ENCODE measurements at places on chromosomes 12 and 14.
A peak's percentile ranks its signal among the peaks of the same experiment; 100 is the strongest.

GRCh38 chr12:65490250-65490649, 211.8 kb downstream of the MSRB3 start:
- no peak for DNase-seq

- DNase-seq = no peak
These were observed 108.6 kb upstream of the VRK1 start for GRCh38 chr14:96688629-96689028.

GRCh38 chr14:33052943-33053342, 114.3 kb downstream of the NPAS3 start:
- no peak for DNase-seq

DNA sequence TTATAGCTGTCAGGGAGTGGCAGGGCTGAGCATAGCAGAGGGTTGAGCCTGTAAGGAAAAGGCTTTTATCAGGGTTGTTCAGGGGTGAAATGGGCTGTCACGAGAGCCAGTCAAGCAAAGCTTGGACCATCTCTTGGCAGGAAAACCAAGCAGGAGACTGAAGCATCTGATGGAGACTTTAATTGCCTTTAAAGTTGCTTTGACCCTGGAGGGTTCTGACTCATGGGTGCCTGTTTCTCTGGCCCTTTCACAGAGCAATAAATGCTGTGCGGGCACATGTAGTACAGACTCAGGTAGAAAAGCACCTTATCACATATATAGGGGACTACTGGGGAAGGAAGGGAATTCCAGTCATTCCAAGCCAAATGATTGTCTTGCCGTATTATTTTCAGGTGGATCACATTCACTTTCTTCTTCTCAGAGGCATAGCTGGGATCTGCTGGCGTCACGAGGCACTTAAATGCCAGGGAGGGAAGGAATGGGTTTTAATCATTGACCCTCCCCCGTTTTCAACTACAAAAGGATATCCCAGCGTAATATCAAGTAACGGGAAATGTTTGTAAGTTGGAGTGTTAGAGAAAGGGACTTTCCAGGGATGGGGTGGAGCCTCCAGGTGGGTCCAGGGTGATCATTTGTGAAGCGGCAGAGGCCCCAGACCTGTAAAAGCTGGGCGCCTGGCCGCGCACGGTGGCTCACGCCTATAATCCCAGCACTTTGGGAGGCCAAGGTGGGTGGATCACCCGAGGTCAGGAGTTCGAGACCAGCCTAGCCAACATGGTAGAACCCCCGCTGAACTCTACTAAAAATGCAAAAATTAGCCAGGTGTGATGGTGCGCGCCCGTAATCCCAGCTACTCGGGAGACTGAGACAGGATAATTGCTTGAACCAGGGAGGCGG, 34.9 kb downstream of the PLEKHD1 start:
- DNase-seq = no peak

- DNase-seq = no peak
These were observed 117.6 kb downstream of the SLC25A47 start for GRCh38 chr14:100440758-100441203.

DNA sequence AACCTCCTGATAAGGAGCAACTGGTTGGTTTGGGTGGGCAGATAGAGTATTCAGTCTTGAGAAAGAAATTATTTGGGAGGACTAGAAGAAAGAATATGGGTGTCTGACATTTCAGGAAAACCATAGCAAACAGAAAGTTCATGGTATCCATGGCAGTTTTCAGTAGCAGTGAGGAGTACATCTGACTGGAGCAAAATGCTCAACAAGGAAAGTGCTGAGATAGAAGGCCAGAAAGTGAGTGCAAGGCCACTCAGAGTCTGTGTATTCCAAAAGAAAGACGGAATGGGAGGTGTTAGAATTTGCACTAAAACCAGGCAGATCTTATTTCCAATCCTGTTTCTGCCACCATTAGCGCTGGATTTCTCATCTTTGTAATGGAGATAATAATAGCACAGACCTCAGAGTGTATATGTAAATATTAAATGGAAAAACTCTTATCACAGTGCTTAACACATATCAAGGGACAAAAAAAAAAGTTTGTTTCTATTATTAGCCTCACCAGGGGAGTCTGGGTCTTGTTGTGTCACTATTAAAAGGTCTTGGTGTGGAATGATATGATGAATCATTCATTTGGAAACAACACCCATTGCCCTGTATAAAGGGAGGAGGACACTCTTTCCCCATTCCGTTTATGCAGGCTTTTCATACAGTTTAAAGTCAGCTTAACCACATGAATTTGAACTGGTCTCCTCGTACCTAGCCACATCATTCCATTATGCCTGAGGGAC, 349.8 kb downstream of the IPO8 start:
- DNase-seq = no peak

DNA sequence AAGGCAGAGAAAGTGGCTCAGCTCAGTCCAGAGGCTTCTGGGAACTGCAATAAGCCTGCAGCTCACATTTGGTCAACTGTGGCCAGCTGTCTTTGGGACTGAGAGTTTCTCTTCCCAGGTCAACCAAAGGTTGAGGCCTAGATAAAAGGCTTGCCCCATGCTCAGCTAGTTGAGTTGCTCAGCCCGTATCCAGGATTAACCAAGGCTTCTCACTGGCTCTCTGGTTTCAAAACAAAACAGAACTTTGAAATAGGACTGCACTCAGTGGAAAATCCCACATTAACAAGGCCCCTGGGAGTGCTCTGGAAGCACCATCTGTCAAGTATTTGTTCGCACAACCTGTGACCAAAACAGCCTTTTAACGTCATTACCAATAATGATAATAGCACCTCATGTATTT, 40.3 kb upstream of the NUAK1 start:
- DNase-seq = no peak

GRCh38 chr12:41512497-41512896, 324.4 kb downstream of the PDZRN4 start:
- DNase-seq = no peak

GRCh38 chr14:52377940-52378339, 63.8 kb downstream of the PTGER2 start:
- DNase-seq = no peak

- no peak for DNase-seq
These were observed 185.1 kb downstream of the GRIP1 start for GRCh38 chr12:66493819-66494218.

DNA sequence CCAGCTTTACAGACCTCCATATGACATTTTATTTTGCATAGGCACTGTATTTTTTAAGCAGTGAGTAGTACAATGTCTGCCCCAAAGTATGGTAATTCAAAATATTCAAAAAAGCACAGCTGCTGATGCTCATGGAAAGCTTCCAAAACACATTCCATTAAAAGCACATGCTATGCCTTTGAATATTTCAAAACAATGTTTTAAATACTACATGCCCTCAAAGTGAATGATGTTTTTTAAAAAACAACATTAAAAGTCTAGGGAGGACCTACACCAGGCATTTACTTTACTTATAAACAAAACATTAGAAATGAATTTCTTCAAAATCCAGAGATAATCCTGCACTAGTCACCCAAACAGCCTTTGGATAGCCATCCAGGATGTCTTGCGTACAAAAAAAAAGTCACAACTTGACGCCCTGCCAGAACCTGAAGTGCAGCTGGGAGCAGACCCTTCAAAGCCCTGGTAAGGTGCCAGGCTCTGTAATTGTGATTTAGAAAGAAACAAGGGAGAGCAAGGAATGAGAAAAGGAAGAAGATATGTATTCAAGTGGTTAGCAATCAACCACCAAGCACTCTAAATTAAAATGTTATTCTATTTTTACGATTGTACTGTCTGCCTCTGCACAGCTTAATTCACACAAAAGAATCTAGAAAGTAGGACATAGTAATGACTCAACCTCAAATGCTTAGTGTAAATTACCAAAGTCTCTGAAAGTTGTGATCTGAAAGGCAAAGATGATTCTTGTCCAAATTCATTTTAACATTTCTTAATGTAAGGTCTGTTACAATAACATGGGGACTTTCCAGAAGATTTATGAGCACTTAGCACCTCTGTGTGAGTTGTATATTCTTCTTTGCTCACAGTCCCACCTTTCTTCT, 31.9 kb downstream of the CEP83 start:
- peak; percentile 10 for DNase-seq

DNA sequence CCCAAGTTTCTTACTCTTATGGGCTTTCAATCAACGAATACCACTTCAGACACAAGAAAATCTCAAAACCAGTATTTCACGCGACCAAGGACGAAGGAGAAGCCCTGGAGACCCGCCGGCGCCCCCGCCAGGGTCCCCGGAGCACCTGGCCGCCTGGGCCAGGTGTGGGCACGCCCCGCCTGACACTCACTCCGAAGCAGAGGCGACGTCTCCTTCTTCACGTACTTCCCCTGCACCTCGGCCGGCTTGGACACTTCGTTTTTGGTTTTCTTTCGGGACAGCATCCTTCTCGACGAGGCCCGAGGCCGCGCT, 466 bp downstream of the SAV1 start:
- no peak for DNase-seq

- no peak for DNase-seq
These were observed 20.2 kb upstream of the SERPINA1 start for GRCh38 chr14:94408546-94409095.

- no peak for DNase-seq
These were observed 27.7 kb downstream of the HRK start for GRCh38 chr12:116853507-116853906.

- no peak for DNase-seq
These were observed 2.0 kb downstream of the ZBTB25 start for GRCh38 chr14:64501411-64502171.

GRCh38 chr12:25332143-25332542, 81.4 kb upstream of the KRAS start:
- DNase-seq = no peak

DNA sequence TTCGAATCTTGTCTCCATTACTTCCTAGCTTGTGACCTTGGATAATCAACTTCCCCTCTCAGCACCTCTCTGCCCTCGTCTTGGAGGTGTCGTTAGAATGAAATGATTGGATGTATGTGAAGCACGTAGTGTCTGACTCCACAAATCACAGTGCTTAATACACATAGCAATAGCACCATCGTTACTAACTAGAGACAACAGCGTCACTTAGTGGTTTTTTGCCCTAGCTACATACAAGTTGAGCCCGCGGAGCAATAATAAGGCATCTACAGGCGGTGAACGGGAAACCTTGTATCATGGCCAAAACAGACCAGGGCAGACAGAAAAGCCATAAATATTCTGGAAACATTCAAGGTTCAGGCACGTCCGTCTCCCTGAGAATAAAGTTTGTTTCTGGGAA, 154.9 kb downstream of the ASCL4 start:
- DNase-seq = peak; percentile 26

- no peak for DNase-seq
These were observed 12.6 kb downstream of the SNAPC1 start for GRCh38 chr14:61774861-61775260.

GRCh38 chr12:29145372-29146170, 3.5 kb upstream of the FAR2 start:
- DNase-seq = no peak

GRCh38 chr12:97968641-97969197, 506.1 kb downstream of the RMST start:
- no peak for DNase-seq

DNA sequence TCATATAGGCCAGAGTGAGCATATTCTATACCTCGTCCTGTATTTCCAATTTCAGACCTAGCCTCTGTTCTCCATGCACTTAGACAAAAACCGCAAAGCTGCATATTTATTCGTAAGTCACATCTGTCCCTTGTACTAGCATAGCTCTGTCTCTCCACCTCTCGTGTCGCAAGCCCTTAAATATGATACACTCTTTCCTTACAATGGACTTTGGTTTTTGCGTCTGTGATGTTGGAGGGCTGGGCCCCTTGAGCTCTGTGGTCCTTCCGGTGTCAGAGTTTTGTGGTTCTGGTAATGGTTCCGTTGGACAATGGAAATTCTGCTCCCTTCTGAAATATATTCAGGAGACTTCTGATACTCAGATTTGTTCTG, 11.3 kb downstream of the PRKCH start:
- DNase-seq = no peak

DNA sequence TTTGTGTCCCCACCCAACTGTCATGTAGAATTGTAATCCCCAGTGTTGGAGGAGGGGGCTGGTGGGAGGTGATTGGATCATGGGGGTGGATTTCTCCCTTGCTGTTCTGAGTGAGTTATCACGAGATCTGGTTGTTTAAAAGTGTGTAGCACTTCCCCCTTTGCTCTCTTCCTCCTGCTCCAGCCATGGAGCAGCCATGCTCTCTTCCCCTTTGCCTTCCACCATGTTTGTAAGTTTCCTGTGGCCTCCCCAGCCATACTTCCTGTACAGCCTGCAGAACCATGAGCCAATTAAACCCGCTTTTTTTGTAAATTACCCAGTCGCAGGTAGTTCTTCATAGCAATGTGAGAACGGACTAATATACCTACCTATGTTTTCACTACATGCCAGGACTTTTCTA, 2.6 kb upstream of the POC1B start:
- DNase-seq = no peak

DNA sequence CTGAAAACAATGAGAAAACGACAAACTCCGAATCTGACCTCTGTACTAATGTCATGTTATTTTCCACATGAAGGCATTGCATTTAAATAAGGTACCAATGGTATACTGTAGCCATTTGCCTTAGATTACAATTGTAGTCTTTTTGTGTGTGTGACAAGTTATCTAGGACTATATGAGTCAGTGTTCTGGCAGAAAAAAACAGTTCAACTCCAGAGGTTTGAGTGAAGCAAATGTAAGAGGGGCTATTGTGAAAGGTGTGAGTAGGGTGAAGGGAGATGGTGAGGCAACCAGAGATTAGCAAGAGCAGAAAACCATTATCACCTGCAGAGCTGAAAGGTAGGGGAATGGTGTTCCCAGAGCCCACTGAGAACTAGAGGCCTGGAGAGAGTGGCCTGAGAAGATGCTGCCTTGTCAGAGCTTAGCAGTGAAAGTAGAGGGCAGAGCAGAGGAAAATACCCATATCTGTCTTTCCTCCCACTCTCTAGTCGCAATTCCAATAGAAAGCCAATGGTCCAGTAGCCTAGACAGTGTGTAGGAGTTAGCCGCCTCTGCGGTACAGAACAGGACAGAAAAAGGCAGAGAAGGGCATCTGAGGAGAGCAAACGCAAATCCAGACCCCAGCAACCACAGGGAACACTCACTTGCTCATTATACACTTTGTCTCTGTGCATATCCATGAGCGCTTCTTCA, 112.2 kb downstream of the DYRK2 start:
- DNase-seq = no peak

DNA sequence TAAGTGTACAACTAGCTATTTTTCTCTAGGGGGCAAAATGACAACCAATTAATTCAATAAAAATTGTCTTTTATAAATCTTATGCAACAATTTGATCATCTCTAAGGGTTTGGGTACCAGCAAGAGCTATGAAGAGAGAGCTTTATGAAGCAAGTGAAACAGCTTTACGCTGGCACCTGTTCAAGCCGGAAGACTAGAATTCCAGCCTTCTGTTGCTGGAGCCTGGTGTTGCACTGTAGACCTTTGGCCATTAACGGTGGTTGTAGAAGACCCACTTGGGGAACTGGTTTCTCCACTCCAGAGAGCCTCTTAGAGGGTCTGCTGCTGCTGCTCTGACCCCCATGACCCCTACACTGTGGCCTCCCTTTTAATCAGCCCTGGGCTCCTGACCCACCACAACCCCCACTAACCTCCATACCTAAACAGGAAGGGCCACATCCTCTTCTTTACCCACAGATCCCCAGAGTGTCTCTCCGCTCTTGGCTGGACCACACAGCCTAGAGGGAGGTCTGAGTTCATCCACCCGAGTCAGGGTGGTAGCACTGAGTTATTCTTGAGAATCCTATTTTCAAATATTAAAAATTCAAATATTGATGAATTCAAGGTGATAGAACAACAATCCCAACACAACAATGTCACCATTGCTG, 54.6 kb upstream of the STON2 start:
- no peak for DNase-seq

GRCh38 chr14:53048631-53049030, 97.8 kb upstream of the FERMT2 start:
- DNase-seq = no peak
